ENCODE measurements at places on chromosomes 12 and 14.

DNA sequence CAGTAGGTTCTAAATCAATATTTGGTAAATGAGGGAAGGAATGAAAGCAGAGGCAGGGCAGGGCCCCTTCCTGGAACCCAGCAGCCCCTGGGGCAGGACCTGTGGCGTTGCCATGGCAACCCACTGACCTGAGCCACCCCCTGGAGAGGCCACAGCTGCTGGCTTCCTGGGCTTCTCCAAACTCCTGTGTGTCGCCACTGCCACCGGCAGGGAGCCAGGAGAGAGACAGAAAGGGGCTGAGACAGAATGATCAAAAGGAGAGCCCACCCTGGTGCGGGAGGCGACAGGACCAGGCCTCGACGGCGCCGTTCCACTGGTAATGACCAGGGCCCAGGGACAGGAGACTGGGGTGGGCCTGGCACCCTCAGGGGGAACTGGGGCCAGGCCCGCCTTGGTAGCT is 18.2 kb downstream of the RFX4 start:
- no peak for DNase-seq

DNA sequence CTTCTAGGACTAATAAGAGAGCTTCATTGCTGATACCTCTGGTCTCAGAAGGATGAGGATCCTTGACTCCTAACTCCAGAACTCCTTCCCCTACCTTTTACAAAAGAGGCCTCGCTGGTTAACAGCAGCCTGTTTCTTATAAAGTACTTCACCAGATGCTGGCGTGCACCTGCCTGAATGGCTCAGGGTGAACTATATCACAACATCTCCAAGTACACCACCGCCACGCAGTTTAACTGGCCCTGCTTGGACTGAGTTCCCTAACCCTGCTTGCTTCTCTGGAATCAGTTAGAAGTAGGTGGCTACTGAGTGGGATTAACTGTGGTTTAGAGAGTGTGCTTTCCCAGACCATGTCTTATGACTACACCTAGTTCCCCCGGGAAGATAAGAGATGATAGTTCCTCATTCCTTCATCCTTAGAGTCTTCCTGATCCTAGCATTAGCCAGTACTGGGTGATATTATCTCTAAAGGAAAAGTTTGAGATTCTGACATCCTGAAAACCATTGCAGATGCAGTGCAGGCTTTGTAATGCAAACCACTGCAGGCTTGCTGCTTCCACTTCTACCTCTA is 3.0 kb downstream of the FOXJ2 start:
- no peak for DNase-seq

- DNase-seq = no peak
Observed at GRCh38 chr12:5429741-5430557, 2.0 kb upstream of the NTF3 start.

DNA sequence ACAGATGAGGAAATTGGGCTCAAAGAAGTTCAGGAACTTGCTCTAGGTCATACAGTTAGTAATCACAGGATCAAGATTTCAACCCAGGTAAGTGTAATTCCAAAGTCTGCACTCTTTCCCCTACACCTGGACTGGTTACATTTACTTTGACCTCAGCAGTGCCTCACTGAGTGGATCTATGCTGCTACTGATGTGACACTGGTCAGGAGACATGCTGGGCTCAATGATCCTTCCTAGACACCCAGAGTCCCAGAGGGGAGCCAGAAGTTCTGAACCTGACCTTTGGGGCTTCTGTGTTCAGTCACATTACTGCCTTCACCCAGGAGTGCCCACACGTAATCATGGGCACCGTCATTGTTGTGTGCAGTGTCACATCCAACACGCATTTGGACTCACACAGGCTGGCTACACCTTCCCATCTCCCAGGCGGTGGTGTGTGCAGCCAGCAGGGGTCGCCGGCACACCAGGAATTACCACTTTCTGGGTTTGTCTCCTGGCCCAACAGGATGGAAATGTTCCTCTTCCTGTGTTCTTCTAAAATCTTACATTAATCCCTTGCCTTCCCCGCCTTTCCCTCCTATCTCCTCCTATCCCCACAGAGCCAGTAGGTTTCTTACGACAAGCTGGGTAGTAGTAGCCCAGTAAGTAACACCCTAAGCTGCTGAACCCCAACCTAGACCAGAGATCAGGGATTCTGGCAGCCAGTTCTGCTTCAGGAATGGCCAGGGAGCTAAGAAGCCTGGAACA is 25.6 kb downstream of the CALCOCO1 start:
- DNase-seq = peak; percentile 59
